ENCODE measurements at places on chromosomes 7 and 10. TPM values are rescaled to one million over a fixed set of nuclear protein-coding genes. Genes with fewer than 3 reads are reported as not detected.

Gene TUBB8
- not detected for total RNA-seq

Gene TAS2R41
- not detected for total RNA-seq

Gene FBXO24
- 1.4 TPM for total RNA-seq

Gene FAM237B
- not detected for total RNA-seq

Measured in activated CD8-positive, alpha-beta T cell treated with anti-CD3 and anti-CD28 coated beads for 36 hours (primary cell).